ENCODE measurements at places on chromosomes 12 and 14. TPM values are rescaled to one million over a fixed set of nuclear protein-coding genes. Genes with fewer than 3 reads are reported as not detected.
A peak's percentile ranks its signal among the peaks of the same experiment; 100 is the strongest.

- no peak for DNase-seq
Measured at GRCh38 chr12:112557951-112558630, 139.3 kb downstream of the PTPN11 start.

- no peak for DNase-seq
Measured at GRCh38 chr12:83057436-83057835, 370.7 kb downstream of the TMTC2 start.

- peak; percentile 80 for DNase-seq
Measured at GRCh38 chr14:49861699-49862088, 9.1 kb upstream of the NEMF start.

GRCh38 chr14:34059037-34059924 is 108.4 kb upstream of the EGLN3 start:
- DNase-seq = no peak

GRCh38 chr12:8899830-8900229 is 14.5 kb upstream of the PHC1 start:
- DNase-seq = no peak

DNA sequence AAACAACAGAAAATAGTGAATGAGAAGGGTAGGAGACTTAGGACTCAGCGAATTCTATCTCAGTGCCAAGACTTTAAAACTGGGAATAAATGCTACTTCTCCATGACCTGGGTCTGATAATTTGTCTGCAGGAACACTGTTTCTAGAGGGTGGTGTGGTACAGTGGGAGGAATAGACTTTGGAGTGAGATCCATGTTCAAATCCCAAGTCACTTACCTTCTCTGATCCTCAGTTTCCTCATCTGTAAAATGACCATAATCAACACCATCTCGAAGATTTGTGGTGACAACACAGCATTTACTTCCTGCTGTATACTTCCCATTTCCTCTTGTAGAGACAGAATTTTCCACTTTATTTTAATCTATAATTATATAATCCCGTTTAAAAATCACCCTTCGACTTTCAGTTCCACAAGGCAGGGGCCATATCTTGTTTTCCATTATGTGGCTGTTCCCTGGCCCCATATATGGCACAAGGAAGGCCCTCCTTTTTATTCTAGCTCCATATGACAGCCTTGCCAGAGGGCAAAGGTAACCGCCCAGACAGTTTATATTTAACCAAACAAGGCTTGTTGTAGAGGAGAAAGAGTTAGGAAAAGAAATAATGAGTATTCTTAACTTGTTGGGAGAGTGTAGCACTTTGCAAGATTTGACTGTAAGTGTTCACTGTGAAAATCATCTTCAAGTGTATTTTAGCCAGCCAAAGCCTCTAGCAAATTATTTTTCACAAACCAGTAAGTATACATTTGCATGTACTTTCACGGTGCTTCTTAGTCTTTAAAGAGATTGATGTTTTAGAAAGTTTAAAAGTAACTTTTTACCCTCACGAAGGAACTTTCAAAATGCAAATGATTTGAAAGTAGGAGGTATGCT is 243.1 kb downstream of the AKAP6 start:
- DNase-seq = no peak

DNA sequence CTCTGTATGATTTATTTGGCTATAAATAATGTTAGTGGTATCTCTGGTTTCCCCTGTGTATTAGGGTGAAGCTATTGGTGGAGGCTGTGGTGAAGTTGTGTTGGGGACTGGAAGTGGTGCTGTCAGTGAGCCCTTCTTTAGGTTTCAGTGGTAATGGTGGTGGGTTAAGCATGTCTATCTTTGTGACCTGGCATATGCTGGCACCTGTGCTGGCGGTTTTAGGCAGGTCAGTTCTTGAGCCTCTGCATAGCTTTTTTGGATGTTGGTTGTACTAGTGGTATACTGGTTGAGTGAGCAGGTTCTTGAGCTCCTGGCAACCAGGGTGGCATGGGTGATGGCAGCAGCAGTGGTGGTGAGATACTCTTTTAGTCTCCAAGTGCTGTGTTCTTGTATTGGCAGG is 161.9 kb upstream of the CAND1 start:
- DNase-seq = no peak

The AQP2 gene
- total RNA-seq = not detected

DNA sequence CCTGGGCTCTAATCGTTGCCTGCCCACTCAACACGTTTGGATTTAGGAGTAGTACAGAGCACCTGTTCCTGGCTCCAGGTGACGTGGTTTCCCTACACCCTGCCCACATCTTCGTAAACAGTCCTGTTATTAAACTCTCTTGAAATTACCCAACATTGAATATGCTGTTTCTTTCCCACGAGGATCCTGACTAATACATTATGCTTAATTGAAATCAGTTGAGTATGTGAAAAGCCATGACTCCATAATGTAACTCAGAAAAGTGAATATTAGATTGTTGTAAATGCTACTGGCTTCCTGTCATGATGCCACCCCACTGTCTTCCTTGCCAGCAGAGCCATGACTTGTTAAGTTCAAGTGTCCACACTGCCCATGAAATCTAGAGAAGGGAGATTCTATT is 21.6 kb downstream of the AK7 start:
- DNase-seq = no peak

Measured in aorta (tissue), 5 donors.